Bronchial epithelial cell (primary cell): ENCODE measurements at places on chromosomes 5 and 9. TPM values are rescaled to one million over a fixed set of nuclear protein-coding genes. Genes with fewer than 3 reads are reported as not detected.

The TMEM252 gene
- total RNA-seq: not detected in 2 replicates

GRCh38 chr5:107129051-107129450 lies 541.7 kb downstream of the EFNA5 start:
- DNase-seq: no peak

DNA sequence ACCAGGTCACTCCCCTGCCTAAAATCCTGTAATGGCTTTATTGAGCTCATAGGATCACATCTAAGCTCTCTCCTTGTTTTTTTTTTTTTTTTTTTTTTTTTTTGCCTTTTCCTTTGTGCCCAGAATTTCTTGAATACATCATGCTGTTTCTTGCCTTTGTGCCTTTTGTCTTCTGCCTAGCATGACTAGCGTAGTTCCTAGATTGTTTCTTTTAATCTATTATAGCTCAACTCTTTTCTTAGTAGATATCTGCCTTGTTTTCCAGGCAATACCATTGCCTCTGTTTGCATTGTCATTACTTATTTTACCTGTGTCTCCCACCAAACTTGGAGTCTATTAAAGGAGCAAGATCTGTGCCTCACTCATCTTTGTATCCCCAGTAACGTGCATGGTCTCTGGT lies 106.1 kb upstream of the C9orf72 start:
- DNase-seq: no peak

DNA sequence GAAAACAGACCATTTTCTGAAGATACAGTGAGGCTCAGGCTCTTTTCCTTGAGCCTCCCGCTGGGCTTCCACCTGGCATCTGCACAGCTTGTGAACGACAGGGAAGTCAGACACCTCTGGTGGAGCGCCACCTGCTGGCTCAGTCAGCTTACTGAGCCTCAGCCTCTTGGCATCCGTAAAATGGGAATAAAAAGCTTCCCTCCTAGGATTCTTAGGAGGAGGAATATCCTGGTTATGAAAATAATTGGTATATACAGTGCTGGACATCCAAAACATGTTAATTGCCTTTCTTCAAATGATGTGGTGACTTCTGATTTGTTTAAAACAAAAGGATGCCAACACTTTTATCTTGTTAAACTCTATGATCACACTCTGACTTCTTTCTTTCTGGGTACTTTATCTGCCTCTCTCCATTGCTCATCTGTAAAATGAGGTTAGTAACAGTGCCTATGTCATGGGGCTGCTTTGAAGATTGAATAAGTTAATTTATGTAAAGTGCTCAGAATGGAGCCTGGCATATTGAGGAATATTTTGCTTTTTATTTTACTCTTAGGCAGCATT lies 67.5 kb downstream of the MAMDC2 start:
- DNase-seq: peak; percentile 69

The STPG3 gene
- not detected in 2 replicates for total RNA-seq

The NMUR2 gene
- total RNA-seq: not detected in 2 replicates

- no peak for DNase-seq
Measured at GRCh38 chr5:31911291-31912265, 262.5 kb downstream of the GOLPH3 start.

- no peak for DNase-seq
Measured at GRCh38 chr9:127972236-127972871, 8.4 kb downstream of the EEIG1 start.

The FREM1 gene
- under 0.01 TPM in 1 of 2 replicates, not detected in the other for total RNA-seq

The KCNT1 gene
- total RNA-seq: not detected in 2 replicates

The TXNDC8 gene
- not detected in 2 replicates for total RNA-seq
